ENCODE measurements at places on chromosomes 3 and 15.

DNA sequence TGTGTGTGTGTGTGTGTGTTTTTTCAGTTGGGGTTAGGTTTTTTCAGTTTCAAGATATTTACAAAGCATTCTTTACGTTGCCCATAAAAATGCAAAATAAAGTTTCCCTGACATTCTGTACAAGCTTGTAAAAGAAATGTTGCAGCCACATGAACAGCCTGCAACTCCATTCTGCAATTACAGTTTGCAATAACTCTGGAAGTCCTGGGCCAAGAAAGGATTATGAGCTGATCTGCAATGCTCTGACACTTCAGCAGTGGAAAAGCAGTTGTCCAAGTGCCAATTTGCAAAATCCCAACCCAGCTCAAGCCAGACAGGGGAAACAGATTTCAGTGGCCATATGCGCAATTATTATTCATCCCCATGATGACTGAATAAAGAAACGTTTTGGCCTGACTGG lies 322.1 kb downstream of the MEX3B start:
- DNase-seq: no peak

DNA sequence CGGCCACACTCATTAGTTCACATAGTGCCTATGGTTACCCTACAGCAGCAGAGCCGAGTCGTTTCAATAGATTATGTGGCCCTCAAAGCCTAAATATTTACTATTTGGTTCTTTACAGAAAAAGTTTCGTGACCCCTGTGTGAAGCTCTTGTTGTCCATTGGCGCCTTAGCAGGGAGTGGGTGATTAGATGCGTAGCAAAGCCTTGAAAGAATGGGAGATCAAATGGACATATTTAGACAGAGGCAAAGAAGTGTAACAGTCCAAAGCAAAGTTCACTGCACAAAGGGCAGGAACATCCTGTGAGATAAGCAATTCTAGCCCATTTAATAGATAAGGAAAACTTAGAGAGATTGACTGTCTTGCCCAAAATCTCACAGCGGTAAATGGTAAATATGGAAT lies 247.4 kb upstream of the TRIM42 start:
- DNase-seq: no peak

DNA sequence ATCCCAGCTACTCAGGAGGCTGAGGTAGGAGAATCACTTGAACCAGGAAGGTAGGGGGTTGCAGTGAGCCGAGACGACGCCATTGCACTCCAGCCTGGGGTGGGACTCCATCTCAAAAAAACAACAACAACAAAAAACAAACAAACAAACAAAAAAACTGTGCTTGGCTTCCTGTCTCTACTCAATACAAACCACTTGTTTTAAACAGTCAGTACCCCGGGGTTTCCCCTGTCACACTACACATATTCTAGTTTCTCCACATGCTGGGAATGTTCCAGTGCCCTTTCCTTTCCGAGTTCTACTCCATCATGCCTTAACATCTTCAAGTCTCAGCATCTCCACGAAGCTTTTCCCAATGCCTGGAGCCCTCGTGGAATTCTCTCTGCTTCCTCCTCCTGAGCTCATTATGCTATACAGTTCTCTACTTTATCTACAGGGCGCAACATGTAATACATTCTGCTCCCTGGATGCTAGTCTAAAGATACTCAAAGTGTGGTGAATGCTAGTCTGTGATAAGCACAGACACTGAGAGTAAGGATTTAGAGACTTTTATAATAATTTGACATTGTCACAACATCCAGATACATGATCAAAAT lies 7.8 kb downstream of the EMC3 start:
- DNase-seq: no peak

DNA sequence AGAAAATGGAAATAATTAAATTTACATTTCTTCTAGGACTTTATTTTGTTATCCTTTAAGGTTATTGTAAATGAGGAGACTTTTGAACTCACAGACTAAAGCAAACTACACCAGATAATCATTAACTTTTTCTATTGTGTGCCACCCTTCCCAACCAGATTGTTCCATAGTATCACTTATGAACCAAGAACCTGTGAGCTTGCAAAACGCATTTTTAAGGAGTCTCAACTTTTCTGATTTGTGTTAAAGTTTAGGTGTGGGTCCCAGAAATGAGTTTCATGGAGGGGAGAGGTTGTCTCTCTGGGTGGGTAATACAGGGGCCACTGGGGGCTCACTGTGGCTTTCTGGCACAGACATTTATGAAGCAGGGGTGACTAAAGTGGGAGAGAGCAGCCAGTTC lies 75.7 kb downstream of the IGF1R start:
- no peak for DNase-seq

DNA sequence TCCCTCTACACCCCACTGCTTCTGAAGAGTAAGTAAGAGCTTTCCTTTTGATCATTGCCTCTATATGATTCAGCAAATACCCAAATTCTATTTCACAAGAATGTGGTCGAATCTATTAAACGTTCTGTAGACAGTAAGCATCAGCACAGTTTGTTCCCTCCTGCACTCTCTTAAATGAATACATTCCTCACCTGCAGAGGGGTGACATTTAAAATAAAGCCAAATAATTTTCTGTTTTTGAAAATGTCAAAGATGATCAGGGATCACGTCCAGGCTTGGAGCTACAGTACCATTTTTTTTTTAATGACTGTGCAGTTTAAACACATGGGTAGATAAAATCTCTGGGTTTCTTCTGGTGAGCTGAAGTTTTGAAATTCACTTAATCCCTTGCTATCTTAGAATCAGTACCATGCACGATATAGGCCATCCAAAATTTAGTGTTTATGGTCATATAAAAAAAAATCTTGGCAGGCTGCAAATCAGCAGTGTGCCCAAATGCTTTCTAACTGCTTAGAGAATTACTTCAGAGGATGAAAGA lies 12.8 kb downstream of the PYDC2 start:
- DNase-seq: no peak

DNA sequence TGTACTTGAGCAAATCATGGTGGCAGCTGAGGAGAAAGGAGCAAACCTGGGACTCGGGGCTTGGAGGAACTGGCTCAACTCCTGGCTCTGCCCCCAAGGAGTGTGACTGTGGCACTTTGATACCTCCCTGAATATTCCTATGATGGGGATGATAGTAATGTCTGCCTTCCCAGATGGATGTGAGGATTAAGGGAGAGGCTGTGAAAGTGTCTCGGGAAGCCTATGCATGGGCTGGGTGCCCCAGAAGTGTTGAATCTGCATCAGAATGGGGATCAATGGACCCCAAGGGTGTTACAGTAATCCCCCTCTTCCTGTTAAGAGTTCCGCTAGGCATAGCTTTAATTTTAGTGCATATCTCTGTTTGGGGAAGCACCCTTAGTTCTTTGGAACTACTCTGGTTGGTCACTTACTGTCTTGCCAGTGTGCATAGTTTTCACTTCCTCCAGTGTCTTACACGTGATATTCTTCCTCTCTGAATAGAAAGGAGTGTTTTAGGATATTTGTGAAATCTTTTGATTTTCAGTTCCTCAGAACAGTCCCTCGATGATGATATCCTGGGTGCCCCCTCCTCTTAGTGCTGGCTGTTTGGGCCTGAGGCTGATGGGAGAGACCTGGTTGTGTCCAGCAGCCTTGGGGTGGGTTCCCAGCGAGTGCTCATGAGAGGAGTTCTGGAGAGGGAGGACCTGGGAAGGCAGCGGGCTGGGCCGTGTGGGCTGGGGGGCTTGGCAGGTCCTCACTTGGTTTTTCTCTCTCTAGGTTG lies 97.5 kb downstream of the CHDH start:
- no peak for DNase-seq

- peak; percentile 56 for DNase-seq
Measured at GRCh38 chr3:122484985-122485384, 29.8 kb downstream of the KPNA1 start.

- DNase-seq: peak; percentile 76
Measured at GRCh38 chr15:56215769-56216168, 27.9 kb downstream of the RFX7 start.

DNA sequence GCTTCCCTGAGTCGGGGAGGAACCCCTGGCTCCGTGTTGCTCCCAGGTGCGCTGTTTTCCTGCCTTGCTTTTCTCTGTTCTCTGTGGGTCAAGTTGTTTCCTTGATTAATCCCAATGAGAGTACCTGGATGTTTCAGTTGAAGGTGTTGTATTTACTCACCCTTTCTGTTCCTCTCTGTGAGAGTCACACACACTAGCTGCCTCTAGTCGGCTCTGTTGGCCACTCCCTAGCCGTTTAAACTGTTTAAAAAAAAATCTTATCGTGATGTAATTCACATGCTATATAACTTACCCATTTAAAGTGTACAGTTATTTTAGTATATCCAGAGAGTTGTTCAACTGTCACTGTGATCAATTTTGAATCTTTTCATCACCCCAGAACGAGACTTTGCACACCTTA lies 74.0 kb downstream of the AKAP13 start:
- no peak for DNase-seq

DNA sequence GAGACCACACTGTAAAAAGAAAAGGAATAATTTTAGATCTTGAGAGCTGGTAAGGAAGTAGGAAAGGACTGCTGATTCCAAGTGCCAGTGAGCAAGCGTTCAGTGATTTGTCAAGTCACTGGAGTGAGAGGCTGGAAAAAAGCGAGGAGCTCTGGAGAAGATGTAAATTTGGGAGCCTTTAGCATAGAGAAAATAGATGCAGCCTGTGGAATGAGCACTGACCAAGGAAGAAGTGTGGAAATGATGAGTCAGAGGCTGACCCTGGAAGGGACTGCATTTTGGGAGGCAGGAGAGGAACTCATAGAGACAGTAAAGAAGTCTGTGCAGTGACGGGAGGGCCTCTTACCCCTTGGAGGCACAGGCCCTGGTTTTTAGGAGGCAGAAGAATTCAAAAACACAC lies 17.1 kb upstream of the ABTB1 start:
- peak; percentile 92 for DNase-seq

- DNase-seq: peak; percentile 58
Measured at GRCh38 chr3:172836390-172836997, 86.0 kb downstream of the ECT2 start.

GRCh38 chr3:50695031-50695430 lies 20.3 kb downstream of the DOCK3 start:
- DNase-seq: no peak

- peak; percentile 51 for DNase-seq
Measured at GRCh38 chr3:74443102-74443501, 171.4 kb downstream of the CNTN3 start.

DNA sequence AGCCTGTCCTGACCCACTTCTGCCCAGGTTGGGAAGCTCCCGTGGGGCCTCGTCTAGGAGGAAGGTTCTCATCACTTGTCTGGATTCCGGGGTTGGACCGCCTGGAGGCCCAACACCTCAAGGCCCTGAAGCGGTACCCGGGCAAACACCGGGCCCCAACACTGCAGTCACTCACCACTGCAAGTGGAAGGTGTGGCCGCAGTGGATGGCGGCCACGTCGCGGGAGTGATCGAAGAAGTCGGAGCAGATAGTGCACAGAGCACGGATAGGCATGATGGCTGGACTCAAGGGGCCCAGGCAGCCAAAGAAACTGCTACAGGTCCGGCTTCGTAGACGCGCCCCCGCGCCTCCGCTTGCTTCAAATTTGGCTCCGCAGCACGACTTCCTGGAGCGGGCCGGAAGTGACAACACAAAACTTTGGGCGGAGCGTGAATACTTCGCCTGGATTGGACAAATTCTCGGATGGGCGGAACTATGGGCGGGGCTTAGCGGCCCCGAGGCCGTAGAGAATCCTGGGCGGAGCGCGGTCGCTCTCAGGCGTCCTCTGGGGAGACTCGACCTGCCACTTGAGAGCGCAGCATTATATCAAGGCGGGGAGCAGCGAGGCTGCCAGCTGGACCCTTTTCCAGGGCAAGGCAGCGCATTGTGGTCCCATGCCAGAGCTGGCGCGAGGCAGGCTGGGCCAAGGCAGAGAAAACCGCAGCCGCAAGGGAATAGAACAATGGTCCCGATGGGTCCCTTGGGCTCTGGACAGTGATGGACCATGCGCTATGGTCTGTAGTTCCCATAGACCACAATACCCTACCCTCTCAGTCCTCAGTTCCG lies at the start of gene TRAIP:
TRAIP (minus strand) TSS at position 384 of the 825 bp plus-strand sequence; CDS start at position 273, 111 bp downstream.
- DNase-seq: peak; percentile 94

DNA sequence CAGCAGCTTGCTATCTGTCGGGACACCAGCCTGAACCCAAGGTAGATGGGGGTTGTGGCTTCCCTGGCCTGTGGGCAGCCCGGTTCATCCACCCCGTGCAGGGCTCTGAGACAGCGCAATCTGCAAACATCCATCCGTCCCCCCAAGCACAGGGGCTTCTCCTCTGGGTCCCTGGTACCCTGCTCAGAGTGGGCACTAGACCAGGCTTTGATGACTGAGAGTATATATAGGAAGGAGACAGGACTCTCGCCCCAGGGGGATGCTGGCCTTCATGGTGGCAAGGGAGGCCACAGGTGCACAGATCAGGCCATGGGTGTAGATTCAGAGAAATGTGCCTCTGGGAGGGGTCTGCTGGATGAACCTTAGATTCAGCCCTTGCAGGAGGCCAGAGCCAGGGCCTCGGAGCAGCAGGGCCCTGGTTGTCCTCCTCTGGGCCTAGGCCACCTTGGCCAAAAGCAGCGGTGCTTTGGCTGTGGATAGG lies 40.3 kb downstream of the CFAP100 start:
- DNase-seq: no peak

- no peak for DNase-seq
Measured at GRCh38 chr3:80055306-80055705, 287.5 kb upstream of the ROBO1 start.

DNA sequence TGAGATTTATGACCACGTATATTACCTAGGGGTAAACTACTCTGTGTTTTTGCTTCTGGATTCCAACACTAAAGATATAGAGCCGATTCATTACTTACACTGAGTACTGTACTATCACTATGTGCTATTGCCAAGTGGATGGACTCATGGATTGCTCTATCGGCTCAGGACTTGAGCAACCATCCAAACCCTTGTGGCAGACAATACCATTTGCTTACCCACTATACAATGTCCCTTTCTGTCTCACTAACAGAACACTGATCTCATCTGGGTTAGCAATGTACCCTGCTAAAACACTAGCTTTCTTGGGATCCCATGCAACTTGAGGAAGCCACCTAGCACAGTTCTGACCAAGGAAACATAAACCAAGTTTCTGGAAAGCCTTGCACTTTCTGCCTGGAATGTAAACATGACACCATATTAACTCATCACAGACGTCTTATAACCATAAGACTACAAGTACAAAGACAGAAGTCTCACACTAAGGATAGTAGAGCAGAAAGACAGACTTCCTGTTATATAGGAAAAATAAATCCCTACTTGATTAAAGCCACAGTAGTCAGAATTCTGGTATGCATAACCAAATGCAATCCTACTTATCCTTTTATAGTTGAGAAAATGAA lies 38.6 kb downstream of the HACD2 start:
- DNase-seq: peak; percentile 89

GRCh38 chr15:70096215-70097062 lies 1.3 kb downstream of the TLE3 start:
- DNase-seq: peak; percentile 58
